AG08395 (cell line): ENCODE measurements at places on chromosomes 11 and 22.

GRCh38 chr11:69661413-69661715 is 13.8 kb downstream of the LTO1 start:
- no peak for DNase-seq

- DNase-seq = no peak
Measured at GRCh38 chr11:46202696-46203391, 74.6 kb upstream of the CREB3L1 start.

- DNase-seq = no peak
Measured at GRCh38 chr11:45984192-45984591, 61.7 kb downstream of the LARGE2 start.

DNA sequence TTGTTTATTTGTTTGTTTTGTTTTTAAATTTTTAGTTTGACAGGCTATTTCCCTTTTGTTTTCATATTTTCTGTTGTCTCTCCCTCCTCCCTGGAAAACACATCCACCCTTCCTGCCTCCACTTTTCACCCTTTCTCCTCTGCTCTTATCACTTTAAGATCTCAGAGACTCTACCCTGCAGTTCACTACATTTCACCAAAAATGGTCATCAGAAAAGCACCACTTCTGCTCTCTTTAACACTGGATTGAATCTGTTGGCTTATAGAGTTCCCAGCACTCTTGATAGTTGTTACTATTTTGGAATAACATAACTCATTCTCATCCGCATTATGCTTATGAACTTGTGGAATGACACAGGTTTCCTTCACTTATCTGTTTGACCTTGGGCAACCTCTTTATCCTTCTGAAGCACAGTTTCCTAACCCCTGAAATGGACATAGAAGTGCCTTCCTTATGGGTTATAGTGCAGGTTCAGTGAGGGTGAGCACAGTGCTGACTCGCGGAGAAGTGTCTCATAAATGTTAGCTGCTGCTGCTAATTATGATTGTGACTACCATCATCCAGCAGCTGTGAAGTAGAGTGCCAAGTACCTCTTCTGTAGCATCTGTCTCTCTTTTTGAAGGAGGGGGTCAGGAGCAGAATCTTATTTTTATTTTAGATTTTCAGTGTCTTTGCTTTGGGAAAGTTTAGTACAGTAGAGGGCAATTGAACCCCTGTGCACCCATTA is 15.0 kb downstream of the TEAD1 start:
- no peak for DNase-seq

GRCh38 chr11:1982873-1983600 is 14.6 kb downstream of the H19 start:
- no peak for DNase-seq

GRCh38 chr11:111403051-111403726 is 24.1 kb upstream of the POU2AF1 start:
- DNase-seq = no peak

DNA sequence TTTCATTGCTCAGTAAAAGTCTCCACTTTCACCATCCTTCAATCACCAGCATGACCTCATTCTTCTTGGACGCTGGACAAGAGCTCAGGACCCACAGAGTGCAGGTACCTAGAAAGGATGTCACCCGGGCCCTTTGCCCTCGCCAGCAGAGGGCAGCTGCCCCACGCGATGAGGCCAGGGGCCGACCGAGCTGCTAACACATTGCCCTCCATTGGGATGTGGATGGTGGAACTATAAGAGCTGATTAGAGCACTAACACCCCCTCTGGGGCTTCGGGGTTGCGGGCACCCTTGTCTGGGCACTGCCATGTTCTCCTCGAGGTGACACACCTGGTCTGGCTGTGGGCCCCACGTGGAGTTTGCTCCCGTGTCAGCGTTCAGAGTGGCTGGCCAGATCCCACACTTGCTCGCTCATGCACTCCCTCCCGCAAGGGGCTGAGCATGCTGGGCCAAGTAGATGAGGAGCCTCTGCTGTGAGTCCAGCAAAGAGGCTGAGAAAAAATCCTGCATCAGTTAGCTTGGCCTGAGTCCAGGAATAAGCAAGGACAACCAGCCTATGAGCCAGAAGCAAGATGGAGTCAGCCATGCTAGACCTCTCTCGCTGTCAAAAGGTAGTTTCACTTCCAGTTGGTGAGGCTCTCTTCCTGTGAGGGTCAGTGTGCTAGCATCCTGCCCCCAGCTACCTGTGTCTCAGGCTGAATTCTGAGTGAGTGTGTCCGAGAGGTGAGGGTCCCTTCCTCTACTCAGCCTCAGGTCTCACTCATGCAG is 9.8 kb downstream of the KRTAP5-6 start:
- no peak for DNase-seq

GRCh38 chr11:1750481-1750839 is at the start of gene IFITM10:
Gene IFITM10 (minus strand): TSS chr11:1750595. CDS start chr11:1750442, 153 bp downstream.
- peak; percentile 65 for DNase-seq

DNA sequence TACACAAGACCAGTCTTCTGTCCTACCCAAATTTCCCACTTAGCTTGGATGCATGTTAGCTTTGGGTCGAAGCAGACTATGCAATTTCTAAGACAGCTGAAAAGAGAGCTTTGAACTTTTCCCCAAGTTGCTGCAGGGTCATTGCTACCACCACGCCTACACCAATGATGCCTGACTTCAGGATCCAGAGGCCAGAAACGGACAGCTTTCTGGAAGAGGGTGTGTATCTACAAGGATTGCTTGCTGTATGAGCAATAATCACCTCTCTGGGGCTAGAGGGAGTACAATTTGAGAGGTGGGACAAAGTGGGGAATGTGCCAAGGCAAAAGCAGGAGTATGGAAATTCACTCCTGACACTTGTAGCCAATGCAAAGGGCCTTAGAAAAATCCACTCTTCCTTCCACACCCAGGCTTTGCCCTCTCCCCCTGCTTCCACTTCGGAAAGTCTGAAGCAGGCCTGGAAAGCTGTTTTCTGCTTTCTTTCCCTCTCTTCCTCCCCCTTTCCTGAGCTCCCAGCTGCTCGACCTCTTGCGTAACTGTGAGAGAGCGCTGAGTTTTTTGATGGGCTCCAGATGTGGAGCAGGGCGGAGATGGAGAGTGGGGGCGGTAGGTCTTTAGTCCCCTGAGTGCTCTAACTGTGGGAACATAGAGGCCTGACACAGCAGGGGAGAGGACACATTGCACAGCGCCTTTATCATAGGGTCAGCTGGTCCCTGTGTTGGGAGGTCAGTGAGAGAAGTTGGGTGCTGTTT is 2.1 kb upstream of the PHLDB1 start:
- DNase-seq = peak; percentile 79

DNA sequence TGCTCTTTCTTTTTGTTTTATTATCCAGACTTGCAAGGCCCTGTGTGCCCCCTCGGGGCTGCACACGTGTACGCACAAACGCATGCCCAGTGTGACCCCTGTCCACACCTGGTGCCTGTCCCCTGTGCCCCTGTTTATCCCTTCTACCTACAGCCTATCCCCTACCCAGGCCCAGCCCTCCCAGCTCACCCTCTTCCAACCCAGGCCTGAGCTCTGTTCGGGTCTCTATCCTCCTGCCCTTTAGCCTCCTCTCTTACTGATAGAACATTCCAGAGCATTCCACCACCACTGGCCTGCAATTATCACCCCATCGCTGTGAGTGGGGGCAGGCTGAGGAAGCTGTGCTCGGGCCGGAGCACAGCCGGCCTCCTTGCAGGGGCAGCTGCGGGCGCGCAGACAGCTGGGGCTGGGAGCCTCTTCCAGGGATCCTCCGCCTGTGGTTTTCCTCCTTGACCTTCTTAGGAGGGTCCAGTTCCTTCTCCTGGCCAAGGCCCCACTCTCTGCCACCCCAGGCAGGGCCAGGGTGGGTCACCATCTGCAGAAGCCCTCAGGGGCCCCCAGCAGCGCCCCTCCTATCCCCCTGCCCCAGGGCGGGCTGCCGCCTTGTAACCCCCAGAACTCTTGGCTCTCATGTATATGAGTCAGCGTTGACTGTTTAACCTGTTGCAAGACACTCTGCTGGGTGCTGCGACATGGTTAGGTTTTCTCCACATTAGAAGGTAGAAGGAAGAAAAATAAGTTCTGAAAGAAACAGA is 41.8 kb upstream of the KCNQ1OT1 start:
- DNase-seq = peak; percentile 62

- peak; percentile 43 for DNase-seq
Measured at GRCh38 chr11:80155412-80156017, 714.7 kb upstream of the TENM4 start.

- DNase-seq = no peak
Measured at GRCh38 chr11:3655547-3655946, 10.6 kb downstream of the ART1 start.

DNA sequence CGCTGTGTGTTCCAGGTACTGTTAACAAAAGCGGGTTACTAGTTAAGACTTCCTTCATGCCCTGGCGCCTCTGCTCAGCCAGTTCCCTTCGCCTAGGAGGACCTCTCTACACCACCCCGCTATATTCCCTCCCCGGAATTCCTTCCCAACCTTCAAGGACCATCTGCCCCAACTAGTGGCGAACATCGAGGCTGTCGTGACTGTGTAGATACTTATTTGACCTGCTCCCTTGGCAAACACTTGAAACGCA is 450 bp upstream of the BCL2L13 start:
- no peak for DNase-seq
